ENCODE measurements at places on chromosomes 11 and 22.

- no peak for DNase-seq
These were observed 60.4 kb downstream of the WNT7B start for GRCh38 chr22:45916515-45916914.

GRCh38 chr22:19981171-19981960 lies 35.3 kb downstream of the ARVCF start:
- DNase-seq, result no peak

- no peak for DNase-seq
These were observed 54.5 kb downstream of the MED15 start for GRCh38 chr22:20561882-20562281.

- no peak for DNase-seq
These were observed 97.0 kb downstream of the FAM181B start for GRCh38 chr11:82636615-82637014.

GRCh38 chr11:85236211-85236610 lies 390.9 kb downstream of the DLG2 start:
- DNase-seq, result no peak

- peak; percentile 86 for DNase-seq
These were observed 443.4 kb downstream of the MIAT start for GRCh38 chr22:27100789-27101188.
